ENCODE measurements at places on chromosomes 2 and 18.
A peak's percentile ranks its signal among the peaks of the same experiment; 100 is the strongest.

GRCh38 chr2:240244543-240244942 lies 104.1 kb upstream of the OTOS start:
- DNase-seq = no peak

DNA sequence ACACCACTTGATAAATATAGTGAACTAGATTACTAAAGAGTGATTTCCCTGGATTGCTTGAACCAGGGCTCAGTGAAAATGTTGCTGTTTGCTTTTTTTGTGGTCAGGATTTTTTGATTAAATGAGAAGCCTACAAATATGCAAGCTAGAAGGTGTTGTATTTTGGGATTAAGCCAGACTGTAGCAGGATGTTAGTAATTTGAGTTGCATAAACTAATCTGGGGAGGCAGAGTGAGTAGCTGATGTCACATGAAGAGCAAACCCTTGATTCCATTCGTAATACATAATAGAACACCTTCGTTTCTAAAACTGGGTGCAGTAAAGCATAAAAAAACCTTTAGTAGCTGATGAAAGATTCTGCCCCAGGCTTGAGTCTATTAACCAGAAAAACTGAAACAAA lies 32.0 kb downstream of the NEDD4L start:
- no peak for DNase-seq

- no peak for DNase-seq
Measured at GRCh38 chr18:58158459-58158858, 114.4 kb downstream of the NEDD4L start.

DNA sequence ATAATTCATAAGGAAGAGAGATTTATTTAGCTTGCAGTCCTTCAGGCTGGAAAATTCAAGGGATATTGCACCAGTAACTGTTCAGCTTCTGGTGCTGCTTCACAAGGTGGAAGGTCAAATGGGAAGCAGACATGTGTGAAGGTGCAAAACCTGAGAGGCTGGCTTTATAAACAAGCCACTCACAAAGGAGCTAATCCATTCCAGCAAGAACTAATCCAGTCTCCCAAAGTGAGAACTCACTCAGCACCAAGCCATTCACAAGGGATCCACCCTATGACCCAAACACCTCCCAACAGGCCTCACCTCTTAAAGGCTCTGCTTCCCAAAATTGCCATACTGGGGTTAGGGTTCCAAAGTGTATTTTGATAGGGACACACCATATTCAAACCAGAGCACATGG lies 1018.4 kb upstream of the ACVR2A start:
- no peak for DNase-seq

DNA sequence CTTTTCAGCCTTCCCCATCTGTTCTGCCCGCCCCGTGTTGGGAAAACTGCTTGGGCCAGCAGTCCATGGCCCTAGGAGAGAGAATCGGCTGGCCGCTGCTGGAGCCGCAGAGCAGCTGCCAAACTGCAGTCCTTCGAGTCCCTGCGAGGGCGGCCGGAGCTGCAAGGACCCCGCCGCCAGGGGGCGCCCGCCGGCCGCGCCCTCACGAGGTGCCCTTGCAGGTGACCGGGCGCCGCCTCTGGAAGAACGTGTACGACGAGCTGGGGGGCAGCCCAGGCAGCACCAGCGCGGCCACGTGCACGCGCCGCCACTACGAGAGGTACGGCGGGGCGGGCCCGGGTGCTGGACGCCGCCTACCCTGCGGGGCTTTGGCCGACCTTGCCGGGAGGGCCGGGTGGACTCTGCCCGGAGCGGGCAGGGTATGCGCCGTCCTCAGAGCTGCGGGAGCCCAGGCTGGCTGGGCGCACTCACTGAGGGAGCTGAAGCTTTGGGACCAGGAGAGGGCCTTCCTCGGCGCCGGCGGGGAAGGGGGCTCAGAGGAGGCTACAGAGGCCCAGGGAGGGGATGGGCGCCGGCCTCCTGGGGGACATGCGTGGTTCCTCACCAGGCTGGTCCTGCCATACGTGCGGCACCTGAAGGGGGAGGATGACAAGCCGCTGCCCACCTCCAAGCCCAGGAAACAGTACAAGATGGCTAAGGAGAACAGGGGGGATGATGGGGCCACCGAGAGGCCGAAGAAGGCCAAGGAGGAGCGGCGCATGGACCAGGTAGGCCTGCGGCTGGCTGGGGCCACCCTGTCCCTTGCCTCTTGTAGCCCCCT lies 13.6 kb downstream of the ARID5A start:
- no peak for DNase-seq

DNA sequence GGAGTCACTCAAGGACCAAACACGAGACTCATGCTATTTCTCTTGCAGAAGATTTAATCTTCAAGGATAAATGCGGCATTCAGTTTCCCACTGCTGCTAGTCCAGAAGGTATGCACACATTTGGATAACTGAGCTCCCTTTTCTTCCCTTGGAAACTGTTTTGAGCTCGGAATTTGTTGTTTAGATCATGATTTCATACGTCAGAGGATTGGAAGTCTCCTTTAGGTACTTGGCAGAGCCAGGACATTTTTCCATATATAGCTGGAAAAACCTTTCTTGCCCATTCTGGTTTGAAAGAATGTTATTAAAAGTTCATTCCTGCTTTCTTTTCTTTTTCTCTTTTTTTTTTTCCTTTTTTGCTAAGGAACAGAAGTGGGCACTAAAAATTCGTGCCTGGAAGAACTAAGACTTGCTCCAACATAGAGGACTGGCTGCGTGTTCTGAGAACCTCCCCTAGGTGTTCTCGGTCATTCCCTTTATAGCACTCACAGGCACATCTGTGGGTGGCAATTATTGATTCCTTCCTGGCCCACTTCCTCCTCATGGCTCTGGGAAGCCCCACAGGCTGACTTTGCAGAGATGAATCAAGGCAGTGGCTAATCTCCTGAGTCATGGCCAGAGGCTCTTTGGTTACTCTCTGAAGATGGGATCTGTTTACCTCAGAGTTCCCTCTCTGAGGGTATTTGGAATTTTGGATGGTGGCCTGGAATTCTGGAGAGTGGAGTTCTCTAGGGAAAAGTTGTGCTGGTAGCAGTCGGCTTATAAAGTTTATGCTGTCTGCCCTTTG lies 104.8 kb downstream of the PLCL1 start:
- DNase-seq = no peak

DNA sequence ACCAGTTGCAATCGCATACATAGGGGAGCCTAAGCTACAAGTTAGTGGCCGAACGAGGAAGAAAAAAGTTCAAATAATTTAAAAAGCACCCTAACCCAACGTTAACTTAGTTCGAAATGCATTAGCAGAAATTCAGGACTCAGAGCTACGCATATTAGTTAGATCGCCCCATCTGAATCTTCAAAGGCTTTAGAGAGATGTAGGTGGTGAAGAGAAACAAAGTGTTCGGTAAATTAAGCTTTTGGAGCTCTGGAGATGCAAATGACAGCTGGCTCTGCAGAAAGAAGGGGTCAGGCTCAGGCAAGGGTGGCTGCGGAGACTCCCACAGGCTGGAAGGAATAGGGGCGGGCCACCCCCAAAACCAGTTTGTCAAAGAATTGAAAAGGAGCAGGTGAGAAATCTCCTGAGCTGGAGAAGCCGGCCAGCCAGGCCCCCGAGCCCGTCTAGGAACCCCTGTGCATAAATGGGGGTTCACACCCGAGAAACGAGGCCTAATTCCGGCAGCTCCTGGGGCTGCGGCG lies 621 bp downstream of the TXNL1 start:
- DNase-seq = no peak

DNA sequence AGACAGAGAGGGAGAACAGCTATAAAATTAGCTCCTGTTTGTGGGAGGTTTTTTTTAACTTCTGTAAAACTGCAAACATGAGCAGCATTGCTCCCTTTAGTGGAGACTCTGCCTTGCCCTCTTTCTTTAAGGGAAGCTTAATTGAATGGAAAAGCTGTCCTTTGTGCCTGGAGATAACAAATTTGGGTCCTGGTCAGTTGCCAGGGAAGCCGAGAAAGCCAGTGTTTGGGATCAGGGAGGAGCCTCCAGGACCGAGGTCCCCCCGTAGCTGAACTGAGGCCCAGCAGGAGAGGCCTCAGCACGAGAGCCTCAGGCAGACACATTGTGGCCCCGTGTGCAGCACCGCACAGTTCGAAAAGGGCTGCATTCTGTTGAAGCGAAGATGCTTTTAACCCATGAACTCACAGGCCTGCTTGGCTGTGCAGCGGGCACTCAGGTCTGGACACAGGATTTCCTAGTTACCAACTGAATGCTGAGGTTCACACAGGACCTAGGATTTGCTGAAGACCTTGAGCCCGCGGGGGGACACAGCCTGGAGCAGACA lies 369.7 kb downstream of the DCDC2C start:
- DNase-seq = no peak

GRCh38 chr2:68222287-68222686 lies 30.0 kb downstream of the PPP3R1 start:
- no peak for DNase-seq

DNA sequence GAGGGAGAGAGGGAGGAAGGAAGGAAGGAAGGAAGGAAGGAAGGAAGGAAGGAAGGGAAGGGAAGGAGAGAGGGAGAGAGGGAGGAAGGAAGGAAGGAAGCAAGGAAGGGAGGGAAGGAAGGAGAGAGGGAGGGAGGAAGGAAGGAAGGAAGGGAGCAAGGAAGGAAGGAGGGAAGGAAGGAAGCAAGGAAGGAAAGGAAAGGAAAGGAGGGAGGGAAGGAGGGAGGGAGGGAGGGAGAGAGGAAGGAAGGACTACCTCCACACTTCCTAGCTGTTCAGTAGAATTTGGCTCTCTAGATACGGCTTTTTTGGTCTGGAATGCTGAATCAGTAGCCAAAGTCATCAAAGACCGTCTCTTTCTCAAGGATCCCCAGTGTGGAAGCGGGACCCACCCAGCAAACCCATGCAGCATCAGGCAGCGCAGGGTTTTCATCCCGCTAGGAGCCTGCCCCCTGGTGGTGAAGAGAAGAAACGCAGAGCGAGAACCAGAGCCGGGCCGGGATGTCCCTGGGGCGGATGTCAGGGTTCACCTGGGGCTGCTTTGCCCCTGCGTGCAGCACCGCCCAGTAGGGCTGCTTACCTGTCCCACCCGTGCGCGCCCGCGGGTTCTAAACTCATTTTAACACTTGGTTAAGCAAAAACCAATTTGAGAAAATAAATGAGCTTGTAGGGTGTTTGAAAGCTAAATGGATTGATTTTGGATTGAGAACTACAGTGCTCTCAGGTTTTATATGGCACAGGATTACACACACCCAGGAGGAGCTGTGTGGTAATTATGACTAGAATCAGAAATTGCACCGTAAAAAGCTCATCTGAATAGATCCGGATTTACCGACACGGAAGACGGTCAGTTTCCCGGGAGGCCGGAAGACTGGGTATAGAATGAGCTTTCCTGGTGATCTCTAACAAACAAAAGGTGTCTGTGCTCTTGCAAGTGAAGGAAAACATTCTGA lies 48.1 kb upstream of the ARL4C start:
- DNase-seq = peak; percentile 64

DNA sequence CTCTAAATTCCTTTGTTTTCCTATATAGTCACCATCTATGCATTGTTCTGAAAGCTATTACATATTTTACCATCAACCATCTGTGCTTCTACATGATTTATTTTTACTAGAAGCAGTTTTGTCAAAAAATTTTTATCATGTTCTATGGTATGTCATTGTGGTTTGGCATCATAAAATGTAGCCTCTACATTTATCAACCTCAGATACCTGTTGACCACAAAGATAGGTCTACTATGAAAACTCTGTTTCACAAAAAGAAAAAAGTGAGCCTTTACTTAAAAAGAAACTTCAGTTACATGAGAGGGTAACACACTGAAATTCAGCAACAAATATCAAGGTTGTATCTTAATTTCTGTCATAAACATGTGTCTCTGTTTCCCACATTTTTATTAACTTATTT lies 3.7 kb downstream of the BCL2 start:
- no peak for DNase-seq

DNA sequence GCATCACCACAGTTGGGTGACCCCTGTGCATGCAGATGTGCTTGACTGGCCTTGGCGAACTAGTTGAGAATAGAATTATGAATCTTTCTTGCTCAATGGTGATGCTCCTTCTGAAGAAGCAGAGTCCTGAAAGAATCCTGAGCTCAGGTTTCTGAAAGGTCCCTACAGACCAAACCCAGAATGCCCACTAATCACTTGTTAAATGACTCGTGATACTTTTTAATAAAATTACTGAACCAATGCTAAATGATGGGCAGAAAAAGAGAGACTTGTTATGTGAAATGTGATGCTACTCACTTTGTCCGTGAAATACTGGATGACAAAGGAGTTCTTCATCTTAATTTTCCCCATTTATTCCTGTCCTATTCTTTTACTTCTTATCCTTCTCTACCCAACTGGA lies 263.5 kb upstream of the LRRTM1 start:
- no peak for DNase-seq

DNA sequence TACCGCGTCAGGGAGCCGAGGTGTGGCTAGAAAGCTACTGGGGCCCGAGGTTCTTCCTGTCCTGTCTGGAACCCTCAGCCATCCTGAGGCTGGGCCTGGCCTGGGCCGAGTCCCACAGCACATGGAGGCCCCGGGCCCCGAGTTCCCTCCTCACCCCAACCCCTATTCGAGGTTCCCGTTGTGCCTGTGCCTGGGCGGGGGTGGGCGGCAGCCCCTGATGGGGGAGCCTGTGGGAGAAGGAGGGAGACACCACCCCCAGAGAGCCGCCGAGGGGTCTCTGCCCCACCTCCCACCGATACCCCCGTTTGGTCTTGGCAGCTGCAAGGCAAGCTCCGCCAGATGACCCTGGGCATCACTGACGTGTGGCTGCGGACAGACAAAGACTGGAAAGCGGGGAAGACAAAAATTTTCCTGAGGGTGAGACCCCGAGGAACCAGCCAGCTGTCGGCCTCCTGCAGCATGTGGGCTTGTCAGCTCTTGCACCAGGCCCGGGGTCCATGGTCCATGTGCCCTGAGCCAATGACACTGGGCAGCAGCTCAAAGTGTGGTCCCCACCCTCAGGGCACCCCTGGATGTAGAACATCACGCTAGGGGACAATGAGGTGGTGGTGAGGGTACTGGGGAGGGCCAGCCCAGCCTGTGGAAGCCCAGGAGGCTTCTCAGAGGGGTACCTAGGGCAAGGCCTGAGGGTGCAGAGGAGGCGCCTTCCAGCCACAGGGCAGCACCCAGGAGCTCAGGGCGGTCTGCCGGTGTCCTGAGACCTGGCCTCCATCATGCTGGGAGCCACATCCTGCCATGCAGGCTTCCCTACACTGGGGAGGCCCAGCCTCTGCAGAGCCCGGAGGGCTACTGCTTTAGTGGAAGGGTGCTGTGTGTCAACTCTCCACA lies 52.5 kb upstream of the GPR17 start:
- DNase-seq = no peak
